ENCODE measurements at places on chromosomes 7 and 10.

- DNase-seq = no peak
These were observed 21.8 kb downstream of the ITPRIP start for GRCh38 chr10:104316321-104317099.

- DNase-seq = no peak
These were observed 107.0 kb downstream of the GNAI1 start for GRCh38 chr7:80241671-80242070.

- peak; percentile 44 for DNase-seq
These were observed 56.5 kb downstream of the RBM17 start for GRCh38 chr10:6145166-6145987.

DNA sequence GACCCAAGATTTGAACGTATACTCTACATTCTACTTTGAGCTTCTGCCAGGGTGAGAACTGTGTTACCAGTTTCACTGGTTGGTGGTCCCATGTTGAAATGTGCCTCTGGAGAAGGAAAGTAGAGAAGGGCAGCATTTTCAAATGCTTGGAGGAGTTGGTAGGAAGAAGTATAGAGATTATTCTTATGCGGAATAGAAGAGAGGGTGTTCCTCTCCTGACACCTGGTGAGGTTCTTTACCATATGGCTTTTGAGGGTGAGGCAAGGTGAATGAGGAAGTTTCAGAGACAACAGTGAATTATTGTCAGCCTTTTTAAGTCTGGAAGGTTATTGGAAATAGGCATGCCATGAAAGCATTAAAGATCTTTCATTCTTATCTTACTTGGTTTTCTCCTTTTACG, 34.3 kb downstream of the R3HCC1L start:
- peak; percentile 38 for DNase-seq

GRCh38 chr7:91206361-91206960, 57.8 kb upstream of the FZD1 start:
- DNase-seq = no peak

DNA sequence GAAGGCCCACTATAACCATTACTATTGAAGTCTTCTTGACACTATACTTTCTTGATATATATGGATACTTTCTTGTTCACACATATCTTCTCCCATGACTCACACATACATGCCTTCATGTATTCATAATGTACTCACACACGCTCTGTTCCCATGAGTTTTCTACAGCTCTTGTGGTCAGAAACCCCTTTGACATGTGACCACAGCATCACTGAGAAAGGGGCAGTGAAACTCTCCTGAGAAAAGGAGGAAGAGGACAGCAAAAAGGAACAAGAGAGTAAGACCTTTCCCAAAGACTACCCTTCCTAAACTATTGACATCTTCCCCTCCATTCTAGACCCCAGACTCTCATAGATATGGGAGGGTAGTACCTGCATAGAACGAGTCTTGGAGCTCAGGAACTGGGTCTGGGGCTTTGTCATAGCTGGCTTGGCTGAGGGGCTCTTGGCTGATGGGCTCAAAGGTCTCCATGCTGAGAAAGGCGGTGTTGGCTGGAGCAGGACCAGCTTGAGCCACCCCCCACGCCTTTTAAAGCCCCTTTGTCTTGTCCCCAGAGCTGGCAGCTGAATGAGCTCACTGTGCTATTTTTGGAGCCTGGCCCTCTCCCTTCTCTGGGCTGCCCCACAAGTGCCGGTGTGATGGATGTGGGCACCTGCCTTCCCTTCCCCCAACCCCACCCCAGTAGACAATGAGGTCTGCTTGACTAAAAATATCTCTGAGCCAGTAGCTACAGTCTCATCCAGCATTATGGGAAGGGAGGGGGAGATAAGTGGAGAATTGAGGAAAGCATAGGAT, 5.1 kb downstream of the SYNPO2L start:
- DNase-seq = no peak

GRCh38 chr10:98920807-98921206, 314.8 kb downstream of the HPSE2 start:
- no peak for DNase-seq

- DNase-seq = no peak
These were observed 104.0 kb downstream of the RALA start for GRCh38 chr7:39727231-39728012.

GRCh38 chr7:76193883-76194282, 7.8 kb upstream of the SRRM3 start:
- DNase-seq = no peak

GRCh38 chr7:74417419-74417971, 36.2 kb upstream of the GTF2IRD1 start:
- DNase-seq = peak; percentile 86

DNA sequence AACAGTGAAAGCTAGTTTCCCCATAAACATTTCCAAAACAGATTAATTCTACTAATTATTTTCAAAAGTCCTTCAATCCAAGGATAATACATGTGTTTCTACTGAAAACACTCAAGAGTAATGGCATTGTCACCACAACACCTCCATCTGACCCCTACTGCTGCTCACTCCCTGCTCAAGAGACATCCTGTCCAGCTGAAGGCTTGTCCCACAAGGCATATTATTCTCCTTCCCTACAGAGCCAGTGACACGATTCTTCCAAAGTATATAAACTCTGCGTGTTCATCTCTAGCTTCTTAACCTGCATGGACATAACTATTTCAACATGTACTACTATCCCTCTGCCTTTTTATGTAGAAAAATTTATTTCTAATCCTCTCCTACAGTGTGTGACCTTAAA, 182.1 kb downstream of the CPEB3 start:
- DNase-seq = no peak

DNA sequence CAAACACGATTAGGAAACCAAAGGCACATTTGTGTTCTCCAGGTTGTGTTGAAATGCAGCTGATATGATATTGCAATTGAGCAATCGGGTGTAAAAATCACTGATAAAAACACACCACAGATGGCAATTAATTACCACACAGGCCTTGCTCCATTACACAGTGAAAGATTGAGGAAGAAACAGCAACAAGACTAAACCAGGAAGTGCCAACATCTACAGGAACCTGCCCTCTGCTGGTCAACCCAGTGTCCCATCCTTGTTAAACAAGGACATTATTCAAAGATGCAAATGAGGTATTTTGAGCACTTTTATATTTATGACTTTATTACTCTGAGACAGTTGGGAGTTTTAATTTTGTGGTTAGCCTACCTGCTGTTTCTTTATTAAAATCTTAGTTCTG, 765.6 kb upstream of the GHITM start:
- no peak for DNase-seq

DNA sequence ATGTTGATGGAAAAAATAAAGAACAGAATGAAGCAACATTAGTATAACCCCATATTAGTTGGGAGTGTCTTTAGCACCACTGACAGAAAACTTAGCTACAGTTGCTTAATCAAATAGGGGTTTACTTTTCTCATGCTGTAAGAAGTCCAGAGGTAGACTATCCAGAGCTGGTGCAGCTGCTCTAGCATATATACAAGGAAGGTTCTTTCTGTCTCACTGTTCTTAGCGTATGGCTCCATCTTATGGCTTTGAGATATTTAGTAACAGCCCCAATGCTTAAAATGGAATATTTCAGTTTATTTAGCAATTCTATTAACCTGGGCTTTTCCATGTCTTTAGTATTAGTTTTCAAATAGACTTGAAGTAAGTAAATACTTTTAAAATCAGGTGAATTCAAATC, 15.2 kb upstream of the WNT2 start:
- DNase-seq = no peak

DNA sequence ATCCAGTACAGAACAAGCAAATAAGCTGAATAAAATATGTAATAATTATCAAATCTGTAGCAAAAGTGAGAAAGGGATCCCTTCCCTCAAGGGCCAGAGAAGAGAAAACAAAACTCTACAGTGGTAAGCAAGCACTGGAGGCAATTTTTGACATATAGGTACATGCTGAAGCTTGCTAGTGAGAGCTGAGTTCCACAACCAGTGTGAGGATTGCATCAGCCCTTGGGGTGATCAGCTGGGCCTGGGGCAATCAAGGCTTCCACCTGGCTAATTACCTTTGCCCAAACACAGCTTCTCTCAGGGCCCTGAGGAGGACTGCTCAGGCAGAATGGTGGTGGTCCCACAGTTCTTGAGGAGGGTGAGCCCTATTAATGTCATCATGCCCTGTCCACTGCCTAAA, 134.4 kb upstream of the DLX6 start:
- no peak for DNase-seq

- DNase-seq = no peak
These were observed 381.1 kb downstream of the SDK1 start for GRCh38 chr7:3682028-3682710.

DNA sequence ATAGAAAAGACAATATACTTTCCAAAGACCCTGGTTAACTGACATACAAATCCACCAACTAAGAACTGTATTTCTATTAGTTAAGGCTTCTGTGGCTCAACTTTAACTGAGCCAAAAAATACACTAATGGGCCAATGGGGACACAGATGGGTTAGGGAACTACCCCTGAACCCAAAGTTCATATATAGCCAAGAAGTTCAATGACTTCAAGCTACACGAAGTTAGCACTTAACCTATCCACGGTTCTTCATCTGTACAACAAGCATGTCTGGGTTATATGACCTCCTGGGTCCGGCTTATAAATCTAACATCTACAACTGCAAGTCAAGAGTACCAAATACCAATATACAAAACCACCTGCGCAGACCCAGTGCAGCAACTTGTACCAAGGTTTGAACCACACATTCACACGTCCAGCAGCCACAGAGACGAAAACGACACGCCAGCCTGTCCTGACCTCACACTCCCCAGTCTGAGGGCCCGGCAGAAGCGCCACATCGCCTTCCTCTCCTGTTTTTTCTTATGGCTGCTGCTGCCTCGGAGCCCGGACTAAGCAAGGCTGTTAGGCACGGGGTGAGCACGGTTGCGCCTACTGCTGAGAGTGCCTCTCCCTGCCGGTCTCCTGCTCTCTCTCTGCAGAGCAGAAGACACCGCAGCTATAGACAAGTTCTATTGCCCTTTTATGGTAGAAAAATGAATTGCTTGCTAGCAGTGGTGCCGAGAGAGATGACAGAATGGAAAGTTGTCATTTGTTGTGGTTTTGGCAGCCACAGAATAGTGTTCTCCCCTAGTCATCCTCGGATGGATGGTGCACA, 86.3 kb downstream of the RNF216 start:
- DNase-seq = peak; percentile 43

- no peak for DNase-seq
These were observed 193.6 kb upstream of the KLF14 start for GRCh38 chr7:130927564-130927963.

- DNase-seq = no peak
These were observed 6.7 kb upstream of the OTUD1 start for GRCh38 chr10:23432166-23432565.

All from germinal center (tissue), 1 donor.